ENCODE measurements at places on chromosomes 3 and 15.
A peak's percentile ranks its signal among the peaks of the same experiment; 100 is the strongest.

- no peak for DNase-seq
Measured at GRCh38 chr15:81384891-81385720, 11.1 kb upstream of the TMC3 start.

- no peak for DNase-seq
Measured at GRCh38 chr3:65425880-65426279, 612.8 kb downstream of the MAGI1 start.

DNA sequence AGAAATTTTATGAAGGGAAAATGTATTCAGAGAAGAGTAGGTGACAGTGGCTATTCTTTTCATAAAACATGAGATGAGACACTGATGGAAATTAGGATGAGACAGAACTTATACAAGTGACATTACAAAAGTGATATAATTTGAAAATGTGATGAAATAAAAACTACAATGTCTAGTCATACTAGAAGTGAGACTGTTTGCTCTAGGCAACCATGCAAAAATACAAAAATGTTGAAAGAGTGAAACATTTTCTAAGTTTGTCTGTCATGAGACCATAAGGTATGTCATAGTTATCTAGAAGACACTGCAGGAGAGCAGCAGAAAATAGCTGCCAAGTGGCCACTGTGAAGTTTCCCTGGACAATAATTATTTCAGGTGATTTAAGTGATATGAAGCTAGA lies 459.5 kb downstream of the DIPK2A start:
- no peak for DNase-seq

DNA sequence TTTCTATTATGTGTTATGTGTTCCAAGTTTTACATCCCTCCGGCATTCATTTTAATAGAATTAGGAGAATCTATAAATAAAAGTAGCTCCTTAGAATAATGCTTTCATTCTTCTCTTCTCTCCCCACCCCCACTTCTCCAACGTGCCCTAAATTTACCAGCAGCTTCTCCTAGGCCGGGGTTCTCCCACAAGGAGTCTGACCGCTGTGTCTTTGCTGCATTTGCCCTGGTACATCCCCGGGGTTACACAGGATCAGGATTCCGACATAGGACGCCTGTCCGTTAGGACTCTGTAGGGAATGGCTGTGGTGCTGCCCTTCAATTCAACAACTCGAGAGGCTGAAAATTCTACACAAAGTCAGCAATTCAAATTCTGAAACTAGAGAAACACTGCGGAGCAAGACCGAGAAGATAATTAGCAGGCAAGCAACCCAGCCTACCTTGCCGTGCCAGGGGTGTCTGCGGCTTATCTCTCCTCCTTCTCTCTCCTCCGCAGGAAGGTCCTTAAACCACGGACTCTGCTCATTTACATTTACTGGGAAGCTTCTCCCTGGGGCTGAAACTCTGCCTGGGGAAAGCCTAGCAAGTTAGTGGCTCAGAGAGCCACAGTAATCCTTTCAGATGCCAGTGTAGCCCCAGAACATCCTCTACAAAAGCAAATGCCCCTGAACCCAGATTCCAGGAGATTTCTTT lies 18.8 kb downstream of the PCSK6 start:
- no peak for DNase-seq

DNA sequence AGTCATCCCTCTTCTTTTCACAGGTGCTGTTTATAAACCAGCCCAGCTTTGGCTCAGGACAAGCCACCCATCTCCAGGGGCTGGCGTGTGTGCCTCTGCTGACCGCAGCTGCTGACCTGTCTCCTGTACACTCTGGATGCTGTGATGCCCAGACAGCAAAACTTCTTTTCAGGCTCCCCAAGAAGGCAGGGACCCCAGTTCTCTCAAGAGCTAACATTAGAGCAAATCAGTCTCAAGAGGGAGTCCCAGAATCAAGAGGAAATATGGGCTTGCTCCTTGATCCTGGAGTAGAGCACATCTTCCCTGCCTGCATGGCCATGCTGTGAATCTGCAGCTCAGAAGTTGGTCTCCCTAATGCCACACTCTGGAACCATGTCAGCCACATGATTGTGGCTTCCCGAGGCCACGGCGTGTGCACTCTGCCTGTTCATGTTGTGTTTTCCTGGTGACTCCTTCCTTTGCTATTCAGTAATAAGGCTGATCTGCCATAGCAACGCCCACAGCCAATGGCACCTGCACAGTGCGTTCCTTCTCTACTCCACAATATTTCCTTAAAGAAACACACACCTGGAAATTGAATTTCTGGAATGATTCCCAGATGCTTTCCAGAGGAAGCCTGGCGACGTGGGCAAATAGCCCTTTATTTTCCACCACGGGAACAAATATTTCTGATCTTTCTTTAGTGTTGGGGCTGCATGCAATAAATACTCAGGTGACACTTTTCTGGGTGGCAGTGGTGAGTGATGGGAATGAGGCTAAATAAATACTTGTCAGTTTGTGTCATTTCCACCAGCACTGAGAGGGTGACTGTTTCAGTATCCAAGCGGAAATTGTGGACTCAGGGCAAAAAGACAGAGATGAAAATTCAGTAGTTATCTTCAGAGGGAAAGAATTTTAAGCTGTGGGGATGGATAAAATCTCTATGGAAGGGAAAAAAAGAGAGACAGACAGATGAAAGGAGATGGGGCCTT lies 21.9 kb upstream of the THSD4 start:
- DNase-seq = no peak

DNA sequence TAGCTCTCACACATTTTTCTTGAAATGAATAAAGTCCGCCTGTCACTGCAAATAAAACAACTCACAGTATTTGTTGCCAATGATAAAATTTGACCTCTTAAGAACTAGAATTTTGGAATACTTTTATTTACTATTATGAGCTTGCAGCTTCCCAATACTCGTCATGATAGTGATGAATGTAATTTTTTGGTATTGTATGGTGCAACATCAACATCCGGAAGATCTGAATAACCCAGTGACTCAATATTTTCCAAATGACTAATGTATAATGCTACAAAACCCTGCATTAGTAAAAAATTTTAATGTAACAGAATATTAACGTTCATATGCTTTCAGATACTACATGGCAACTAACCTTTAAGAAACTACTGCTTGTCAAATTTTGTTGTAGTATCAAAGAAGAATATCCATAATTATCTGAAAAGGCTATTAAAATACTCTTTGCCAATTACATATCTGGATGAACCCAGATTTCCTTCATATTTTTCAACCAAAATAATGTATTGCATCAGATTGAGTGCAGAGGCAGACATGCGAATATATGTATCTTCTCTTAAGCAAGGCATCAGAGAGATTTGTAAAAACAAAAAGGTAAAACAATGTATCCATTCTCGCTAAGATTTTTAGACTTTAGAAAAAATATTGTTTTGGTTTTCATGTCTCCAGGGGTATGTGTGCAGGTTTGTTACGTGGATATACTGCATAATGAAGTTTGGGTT lies 95.3 kb downstream of the IGF2BP2 start:
- peak; percentile 34 for DNase-seq

GRCh38 chr3:177567833-177568232 lies 370.6 kb upstream of the TBL1XR1 start:
- no peak for DNase-seq

- peak; percentile 13 for DNase-seq
Measured at GRCh38 chr15:85785887-85786780, 8.6 kb downstream of the KLHL25 start.

DNA sequence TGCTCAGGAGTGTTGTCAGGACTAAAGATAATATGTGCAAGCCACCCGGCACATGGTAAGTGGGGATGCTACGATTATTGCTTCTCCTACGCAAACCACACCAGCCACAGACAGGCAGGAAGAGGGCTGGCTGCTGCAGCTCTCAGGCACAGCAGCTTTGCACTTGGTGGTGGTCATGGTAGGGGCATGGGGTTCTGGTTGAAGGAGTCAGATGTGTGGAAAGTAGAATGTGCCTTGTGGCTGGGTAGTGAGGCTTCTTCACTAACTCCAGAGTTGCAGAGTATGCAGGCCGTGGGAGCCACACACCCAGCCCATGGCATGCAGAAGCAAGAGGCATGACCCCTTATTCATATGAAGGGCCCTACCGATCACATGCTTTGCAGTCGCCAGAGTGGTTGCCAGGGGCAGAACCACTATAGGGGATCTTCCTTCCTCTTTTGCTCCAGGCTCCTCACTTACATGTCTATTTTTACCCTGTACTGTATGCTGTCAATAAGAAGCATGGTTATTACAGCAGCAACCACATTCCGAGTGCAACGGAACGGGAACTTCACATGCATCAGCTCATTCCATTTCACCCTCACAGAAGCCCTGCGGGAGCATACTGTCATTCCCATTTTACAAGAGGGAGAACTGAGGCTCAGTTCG lies 59.2 kb upstream of the HERC1 start:
- DNase-seq = peak; percentile 43

- no peak for DNase-seq
Measured at GRCh38 chr3:98780343-98780742, 17.2 kb downstream of the ST3GAL6 start.

GRCh38 chr3:180072786-180073185 lies 36.0 kb upstream of the PEX5L start:
- DNase-seq = no peak

DNA sequence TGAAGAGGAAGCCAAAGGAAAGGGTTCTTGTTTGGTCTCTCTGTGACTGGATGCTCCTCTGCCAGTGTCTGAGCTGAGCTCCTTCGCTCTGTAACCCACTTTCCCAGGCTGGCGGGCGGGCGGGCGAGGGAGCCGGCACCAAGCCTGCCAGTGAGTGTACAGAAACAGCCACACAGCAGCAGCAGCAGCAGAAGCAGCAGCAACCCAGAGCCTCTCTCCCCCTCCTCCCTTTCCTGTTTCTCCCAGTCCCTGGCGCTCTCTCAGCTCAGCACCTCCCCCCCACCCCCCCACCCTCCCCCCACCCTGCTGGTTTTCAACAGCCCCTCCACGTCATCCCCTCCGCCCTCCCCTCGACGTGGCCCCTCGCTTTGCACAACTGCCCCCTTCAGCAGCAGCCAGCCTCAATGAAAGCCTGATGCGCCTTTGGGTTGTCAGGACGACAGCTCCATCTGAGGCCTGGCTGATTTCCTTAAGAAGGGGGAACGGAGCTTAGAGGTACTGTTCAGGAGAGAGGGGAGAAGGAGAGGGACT lies at the start of gene LSAMP:
TSS of gene LSAMP (minus strand) at position 177 of the 531 bp plus-strand sequence.
- DNase-seq = no peak

DNA sequence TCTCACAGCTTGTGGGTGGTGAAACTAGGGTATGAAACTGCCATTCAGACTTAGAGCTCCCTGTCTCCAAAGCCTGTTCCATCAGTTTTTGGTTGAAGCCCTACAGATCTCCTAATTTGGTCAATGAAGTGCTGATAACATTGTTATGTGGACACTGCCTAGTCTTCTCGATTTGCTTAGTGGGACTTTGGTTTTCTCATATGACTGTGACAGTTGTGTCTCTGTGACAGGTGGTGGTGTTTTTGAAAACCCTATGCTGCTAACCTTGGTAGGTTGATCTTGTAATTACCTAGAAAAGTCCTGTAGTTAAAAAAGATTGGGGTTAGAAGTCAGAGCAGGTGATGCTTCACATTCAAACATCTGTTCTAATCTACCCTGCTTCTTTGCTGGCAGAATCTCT lies 9.2 kb downstream of the PPM1L start:
- DNase-seq = no peak

GRCh38 chr15:69610858-69611257 lies 158.2 kb downstream of the RPLP1 start:
- DNase-seq = no peak

GRCh38 chr15:84633311-84634227 lies 20.5 kb downstream of the WDR73 start:
- peak; percentile 47 for DNase-seq

GRCh38 chr3:132638706-132639105 lies 20.9 kb downstream of the ACAD11 start:
- DNase-seq = no peak

GRCh38 chr3:15332405-15333098 lies at the start of gene SH3BP5:
Gene SH3BP5, minus strand, starts transcription at chr3:15332586. Its CDS starts 178 bp downstream, at chr3:15332408.
- DNase-seq = peak; percentile 76

GRCh38 chr15:31758126-31758525 lies 272.2 kb upstream of the CHRNA7 start:
- DNase-seq = no peak

- no peak for DNase-seq
Measured at GRCh38 chr15:57333487-57333886, 42.8 kb upstream of the CGNL1 start.

DNA sequence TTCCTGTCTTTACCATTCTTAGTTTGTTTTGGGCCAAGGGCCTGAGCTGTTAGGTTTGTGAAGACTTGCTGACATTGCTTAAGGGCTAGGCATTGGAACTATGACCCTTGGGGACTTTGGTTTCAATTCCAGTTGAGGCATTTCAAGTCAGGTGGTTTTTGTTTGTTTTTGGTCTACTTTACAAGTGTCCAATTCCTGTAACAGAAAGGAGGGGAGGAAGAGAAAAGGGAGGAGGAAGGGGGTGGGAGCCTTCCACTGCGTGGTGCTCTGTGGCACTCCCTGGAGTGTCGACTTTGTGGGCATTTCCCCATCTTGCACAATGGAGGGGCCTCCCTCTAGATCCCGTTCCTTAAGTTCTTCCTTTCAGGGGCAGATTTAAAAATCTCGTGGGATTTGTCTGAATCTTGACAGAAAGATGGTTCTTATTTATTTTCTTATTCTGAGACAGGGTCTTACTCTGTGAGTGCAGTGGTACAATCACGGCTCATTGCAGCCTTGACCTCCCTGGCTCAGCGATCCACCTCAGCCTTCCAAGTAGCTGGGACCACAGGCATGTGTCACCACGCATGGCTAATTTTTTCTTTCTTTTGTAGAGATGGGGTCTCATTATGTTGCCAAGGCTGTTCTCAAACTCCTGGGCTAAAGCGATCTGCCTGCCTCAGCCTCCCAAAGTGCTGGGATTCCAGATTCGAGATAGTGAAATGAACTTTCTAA lies 59.5 kb upstream of the RYK start:
- no peak for DNase-seq

- DNase-seq = no peak
Measured at GRCh38 chr3:41575724-41576123, 376.4 kb downstream of the CTNNB1 start.

DNA sequence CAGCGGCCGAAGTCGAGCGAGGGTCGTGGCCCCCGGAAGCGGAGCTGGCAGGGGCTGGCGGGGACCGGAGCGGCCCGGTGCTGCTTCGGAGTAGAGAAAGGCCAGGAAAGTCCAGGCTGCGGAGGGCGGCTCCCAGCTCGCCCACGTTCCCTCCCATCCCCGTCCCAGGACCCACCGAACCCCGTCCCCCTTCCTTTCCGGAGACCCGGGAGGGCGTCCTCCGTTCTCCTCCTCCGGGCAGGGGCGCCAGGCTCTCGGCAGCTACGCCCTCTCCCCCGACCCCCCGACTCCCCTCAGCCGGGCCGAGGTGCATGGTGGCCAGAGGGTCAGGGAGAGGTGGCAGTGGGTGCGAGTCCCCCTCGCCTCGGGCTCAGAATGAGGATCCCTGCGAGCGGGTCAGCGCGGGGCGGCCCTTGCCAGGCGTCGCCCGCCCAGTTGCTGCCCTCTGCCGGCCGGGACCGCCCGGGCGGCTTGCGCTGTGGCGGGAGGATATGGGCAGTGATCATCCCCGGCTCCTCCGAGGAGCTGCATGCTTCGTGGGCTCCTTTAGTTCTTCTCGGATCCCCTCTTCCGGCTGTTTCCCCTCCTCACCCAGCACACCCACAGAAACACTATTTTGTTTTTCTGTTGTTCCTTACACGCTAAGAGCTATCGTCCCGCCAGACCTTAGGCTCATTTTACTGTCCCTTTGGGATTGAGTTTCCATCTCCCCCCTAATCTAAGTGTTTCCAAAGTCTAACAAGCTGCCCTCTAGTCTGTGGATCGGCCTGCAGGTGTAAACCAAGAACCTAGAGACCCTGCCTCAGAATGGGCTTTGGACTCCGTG lies 744 bp upstream of the ALDH1A2 start:
- DNase-seq = peak; percentile 15

Data from T-helper 1 cell (primary cell).